Fibroblast of skin of left quadriceps (primary cell): ENCODE measurements at places on chromosomes 11 and 22.

DNA sequence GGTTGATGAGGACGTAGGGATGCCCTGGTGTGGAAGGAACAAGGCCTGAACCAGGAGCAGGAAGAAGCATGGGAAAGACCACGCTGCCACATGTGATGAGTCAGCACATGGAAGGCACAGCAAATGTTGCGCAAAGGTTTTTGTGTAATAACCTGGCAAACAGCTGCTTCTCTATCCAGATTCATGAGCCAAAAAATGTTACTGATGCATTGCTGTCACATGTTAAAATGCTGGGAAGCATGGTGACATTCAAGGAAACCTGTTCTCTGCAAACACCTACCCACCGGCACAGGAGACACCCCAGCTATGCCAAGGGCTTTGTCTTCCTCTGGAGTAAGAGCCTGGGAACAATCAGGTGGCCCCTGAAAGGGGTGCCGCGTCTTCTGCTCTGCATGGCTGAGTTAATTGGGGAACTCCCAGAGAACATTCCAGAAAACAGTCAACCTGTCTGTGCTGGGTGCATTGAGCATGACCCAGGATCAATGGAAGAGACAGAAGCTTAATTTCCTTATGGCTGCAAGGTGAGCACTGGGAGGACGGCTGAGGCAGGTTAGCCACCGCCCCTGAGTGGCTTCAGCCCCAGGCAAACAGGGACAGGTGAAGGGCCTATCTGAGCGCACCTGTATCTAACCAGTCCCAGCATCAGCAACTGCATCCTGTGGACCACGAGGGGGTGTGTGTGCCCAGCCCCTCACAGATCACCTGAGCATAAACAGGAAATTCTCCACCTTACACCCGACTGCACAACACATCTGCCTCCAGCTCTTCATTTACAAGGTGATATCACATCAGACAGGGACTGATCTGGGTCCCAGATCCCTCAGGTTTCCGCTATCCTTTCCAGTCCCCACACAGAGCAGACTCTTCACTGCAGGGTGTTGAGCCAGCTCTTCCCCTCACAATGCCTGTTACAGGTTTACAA lies 108.4 kb downstream of the GGTLC2 start:
- no peak for DNase-seq

GRCh38 chr11:21180182-21180581 lies 510.8 kb downstream of the NELL1 start:
- DNase-seq = no peak

- peak; percentile 28 for DNase-seq
Observed at GRCh38 chr11:92424281-92424680, 199.7 kb downstream of the FAT3 start.

DNA sequence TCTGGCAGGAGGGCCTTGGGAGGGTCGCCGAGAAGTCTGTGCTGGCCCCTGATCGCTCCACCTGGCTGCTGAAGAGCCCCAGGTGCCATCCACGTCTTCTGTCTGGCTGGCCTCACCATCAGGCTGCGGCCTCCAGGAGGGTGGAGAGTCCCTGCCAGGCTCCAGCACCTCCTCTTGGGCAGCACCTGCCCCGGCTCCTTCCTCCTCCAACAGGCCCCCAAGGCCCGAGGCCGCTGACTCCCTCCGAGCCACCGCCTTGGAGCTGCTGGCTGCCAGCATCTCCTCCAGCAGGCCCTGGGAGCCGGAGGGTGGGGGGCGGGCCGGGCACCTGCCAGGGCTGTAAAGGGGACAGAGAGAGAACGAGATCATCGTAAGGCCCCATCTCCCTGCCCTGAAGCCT lies 22.3 kb downstream of the TNKS1BP1 start:
- DNase-seq = no peak

- DNase-seq = no peak
Observed at GRCh38 chr11:77039491-77040400, 5.5 kb downstream of the B3GNT6 start.

DNA sequence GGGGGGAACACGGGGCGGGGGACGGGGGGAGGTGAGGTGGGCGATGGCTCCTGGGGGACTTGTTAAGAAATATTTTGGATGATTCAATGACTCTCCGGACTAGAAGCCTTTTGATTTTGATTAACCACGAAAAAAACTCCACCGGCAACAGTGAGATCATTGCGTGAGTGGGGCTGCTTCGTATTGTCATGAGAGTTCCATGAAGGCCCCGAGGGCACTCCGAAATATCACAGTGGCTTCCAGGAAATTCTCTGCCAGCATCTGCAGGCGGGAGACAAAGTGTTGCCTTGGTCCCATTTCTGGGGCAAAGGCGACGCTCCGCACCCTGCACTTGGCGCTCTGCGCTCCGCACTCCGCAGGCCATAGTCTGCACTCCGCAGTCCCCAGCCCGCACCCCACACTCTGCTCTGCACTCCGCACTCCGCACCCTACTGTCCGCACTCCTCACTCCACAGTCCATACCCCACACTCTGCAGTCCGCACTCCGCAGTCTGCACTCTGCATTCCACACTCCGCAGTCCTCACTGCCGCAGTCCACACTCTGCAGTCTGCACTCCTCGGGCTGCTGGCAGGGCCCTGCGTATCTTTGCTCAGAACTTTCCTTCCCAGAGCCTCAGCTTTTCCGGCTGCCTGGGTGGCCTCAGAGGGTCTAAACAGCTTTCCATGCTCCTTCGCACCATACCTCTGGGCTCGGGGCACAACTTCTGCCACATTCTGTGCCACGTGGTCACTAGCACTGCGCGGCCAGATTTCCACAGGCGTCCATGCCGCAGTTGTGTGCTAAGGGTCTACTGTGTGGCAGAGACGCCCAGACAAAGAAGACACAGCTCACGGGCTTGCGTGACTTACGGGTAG lies 61.1 kb downstream of the LINC01488 start:
- no peak for DNase-seq
